ENCODE measurements at places on chromosomes 11 and 22.

- DNase-seq: no peak
Observed at GRCh38 chr11:32318071-32319055, 117.0 kb downstream of the WT1 start.

- no peak for DNase-seq
Observed at GRCh38 chr11:36247493-36247892, 41.7 kb downstream of the COMMD9 start.

DNA sequence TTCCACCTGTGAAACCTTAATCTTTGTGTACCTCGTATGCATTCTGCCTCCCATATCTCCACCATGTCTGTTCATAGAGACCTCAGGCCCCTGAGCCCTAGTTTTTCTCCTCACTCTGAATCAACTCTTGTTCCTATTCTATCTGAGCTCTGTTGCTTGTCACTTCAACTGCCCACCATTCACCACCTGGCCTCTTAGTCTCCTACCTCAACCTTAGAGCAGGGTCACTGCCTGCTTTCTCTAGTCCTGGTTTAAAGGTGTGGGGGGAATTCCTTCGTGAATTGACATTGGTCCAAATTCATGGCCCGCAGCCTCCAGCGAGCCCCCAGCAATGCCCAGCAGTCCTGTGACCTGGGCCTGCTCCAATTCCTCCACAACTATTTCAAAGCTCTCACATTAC, 39.4 kb upstream of the TUB start:
- DNase-seq: no peak

DNA sequence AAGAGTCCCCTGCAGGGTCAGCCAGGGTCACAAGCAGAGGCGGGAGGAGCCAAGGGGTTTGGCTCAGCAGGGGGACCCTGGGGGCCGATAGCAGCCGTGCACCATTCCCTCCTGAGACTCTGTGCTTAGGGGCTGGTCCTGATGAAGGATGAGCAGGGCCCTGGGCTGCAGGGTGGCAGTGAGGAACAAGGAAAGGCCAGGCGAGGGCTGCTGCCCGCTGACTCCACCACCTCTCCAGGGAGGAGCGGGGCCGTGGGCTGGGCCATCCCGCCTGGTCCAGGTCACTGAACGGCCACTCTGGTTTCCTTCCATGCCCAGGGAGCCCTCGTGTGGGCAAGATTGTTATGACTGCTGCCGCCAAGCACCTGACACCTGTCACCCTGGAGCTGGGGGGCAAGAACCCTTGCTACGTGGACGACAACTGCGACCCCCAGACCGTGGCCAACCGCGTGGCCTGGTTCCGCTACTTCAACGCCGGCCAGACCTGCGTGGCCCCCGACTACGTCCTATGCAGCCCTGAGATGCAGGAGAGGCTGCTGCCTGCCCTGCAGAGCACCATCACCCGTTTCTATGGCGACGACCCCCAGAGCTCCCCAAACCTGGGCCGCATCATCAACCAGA, 9.2 kb upstream of the NDUFS8 start:
- DNase-seq: no peak

DNA sequence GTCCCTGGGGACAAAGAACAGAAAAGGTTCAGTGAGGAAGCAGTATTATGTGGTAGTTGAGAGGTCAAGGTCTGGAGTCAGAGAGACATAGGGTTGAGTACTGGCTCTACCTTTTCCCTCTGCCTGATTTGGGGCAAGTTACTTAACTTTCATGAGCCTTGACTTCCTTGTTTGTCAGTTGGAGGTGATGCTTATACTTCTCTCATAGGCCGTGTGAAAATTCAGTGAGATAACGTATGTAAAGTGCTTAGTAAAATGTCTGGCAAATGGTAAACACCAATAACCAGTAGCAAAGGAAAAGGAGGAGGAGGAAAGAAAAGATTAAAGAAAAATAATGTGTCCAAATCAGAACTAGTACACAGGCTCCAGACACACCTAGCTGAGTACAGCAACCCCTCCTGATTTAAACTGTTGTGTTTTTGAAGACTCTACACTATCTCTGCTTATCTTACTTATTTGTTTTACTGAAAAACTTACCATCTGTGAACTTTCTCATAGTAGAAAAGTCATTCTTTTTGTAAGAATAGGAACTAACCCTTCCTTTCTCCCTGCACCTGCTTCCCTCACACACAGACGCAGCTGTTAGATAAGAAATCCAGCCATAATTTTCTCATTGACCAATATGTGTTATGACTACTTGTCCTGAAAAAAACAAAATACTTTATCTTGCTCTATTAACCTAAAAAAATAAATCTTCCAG, 126.9 kb downstream of the CD44 start:
- DNase-seq: no peak

- no peak for DNase-seq
Observed at GRCh38 chr11:69274531-69275016, 19.4 kb upstream of the MYEOV start.

- no peak for DNase-seq
Observed at GRCh38 chr22:38350444-38351359, 33.5 kb upstream of the CSNK1E start.

DNA sequence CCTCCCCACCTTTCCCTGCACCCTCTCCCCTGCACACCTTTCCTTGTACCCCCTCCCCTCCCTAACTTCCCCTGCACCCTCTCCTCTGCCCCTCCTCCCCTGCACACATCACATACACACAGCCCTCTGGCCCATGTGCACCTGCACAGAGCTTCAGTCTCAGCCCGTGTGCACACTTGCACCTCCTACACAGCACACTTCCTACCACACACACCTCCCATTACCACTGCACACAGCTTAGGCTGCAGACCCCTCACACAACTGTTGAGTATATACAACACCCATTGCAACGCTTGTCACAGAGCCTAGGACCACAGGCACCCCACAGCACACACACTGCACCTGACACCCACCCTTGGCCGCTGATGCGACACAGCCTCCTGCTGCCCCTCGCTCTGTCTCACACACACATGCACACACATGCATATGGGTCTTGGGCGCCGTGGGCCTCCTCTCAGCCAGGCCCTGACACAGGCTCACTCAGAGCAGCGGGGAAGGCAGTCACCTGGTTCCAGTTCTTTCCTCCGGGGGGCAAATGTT, 411 bp downstream of the SIGIRR start:
- DNase-seq: no peak

- no peak for DNase-seq
Observed at GRCh38 chr11:73538381-73538872, 59.5 kb downstream of the FAM168A start.

GRCh38 chr11:1138097-1138496, 19.7 kb upstream of the MUC5AC start:
- DNase-seq: no peak

GRCh38 chr22:36546092-36546804, 17.3 kb upstream of the EIF3D start:
- DNase-seq: peak; percentile 38

- DNase-seq: no peak
Observed at GRCh38 chr11:109745996-109746625, 324.1 kb downstream of the C11orf87 start.

- DNase-seq: peak; percentile 88
Observed at GRCh38 chr11:86244063-86244521, 461 bp upstream of the EED start.

- DNase-seq: peak; percentile 64
Observed at GRCh38 chr22:37428649-37429586, 1.6 kb upstream of the ELFN2 start.

- no peak for DNase-seq
Observed at GRCh38 chr11:48047616-48048015, 67.3 kb downstream of the PTPRJ start.

- no peak for DNase-seq
Observed at GRCh38 chr11:66717925-66718319, 11.1 kb downstream of the SPTBN2 start.

DNA sequence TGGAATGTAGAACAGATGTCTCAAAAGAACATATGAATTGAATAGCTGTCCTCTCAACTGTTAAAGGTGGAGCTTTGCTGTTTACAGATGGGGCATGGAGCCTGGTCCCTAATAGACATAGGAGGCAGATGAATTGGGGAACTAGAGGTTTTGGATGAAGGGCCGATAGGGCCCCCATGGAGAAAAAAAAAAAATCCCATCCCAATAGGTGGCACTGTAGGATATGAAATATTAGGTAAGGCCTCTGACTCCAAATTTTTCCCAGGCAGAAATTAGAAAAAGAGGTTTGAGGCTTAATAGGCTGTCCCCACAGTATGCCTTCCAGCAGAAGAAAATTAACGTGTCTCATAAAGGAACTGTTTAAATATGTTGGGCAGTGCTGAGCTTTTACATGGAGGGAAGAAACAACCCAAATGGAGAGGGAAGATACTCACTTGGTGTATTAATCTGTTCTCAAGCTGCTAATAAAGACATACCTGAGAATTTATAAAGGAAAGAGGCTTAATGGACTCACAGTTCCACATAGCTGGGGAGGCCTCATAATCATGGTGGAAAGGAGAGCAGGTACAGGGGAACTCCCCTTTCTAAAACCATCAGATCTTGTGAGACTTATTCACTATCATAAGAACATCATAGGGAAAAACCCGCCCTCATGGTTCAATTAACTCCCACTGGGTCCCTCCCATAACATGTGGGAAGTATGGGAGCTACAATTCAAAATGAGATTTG, 30.1 kb upstream of the TMEM45B start:
- DNase-seq: no peak

- DNase-seq: no peak
Observed at GRCh38 chr11:41431784-41432183, 27.7 kb downstream of the LRRC4C start.

DNA sequence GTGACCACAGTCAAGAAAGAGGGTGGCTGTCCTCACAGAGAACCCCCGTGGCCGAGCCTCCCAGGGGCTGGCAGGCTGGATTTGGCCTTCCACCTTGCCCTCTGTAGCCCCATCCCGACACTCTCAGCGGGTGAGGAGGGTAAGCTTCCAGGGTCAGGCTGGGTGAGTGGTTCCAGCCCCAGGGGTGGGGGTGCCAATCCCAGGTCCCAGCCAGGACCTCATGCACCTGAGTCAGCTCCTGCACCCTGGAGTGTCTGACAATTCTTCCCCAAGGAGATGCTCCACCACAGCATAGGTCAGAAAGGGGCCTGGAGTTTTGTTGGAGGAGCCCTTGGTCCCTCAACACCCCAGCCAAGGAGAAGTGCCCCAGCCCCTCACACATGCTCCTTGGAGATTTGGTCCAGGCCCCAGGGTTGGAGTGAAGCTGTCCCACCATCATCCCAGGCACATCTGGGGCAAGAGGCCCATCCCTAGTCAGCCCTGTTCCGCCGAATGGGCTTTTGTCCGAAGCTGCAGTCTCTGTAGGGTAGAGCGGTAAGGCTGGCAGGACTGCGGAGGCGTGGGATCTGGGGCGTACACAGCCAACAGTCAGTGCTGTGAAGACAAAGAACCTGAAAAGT, 8.4 kb downstream of the LINC01488 start:
- DNase-seq: no peak

DNA sequence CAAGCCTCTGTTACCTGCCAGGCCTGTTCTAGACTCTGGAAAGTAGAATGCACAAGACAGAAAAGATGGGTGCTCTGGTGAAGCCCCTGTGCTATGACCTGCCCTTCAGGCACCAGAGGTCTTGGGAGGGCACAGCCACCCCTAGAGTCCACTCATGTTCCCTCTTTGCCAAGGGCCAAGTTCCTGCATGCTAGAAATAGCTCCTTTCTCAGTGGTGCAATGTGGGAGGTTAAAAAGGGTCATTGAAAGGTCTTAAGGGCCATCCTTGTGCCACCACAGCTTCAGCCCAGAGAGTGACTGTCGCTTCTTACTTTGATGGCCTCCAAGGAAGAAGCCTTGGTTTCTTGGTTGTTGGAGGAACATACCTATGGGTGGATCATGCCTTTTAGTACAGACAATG, 84.6 kb upstream of the PARVA start:
- no peak for DNase-seq

GRCh38 chr22:19035474-19036228, 86.6 kb downstream of the DGCR2 start:
- no peak for DNase-seq

GRCh38 chr22:28593299-28593698, 86.3 kb downstream of the TTC28 start:
- no peak for DNase-seq

DNA sequence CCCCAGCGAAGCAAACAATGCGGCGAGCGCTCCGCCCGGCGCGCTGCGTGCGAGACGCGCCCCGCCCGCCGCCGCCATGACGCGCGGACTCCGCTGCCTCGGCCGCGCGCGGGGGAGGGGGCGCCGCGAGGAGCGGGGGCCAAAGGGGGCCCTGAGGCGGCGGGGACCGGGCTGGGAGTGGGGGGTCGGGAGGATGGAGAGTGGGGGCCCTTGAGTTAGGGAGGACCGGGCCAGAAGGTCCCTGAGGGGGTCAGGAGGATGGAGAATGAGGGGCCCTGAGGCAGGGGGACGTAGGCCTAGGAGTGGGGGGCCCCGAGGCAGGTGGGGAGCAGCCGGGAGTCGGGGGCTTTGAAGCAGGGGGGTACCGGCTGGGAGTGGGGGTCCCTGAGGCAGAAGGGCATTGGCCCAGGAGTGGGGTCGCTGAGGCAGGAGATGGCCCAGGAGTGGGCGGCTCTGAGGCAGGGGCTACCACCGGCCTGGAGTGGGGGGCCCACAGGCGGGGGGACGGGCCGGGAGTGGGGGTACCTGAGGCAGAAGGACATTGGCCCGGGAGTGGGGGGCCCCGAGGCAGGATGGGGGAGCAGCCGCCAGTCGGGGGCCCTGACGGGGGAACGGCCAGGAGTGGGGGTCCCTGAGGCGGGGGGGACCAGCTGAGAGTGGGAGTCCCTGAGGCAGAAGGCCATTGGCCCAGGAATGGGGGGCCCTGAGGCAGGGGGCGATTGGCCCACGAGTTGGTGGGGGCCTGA, at the start of gene BRD1:
TSS of gene BRD1 (minus strand) at position 21 of the 746 bp plus-strand sequence. CDS start 3,556 bp downstream, outside the sequence.
- DNase-seq: peak; percentile 68

- no peak for DNase-seq
Observed at GRCh38 chr11:64089915-64090805, 54.4 kb downstream of the FLRT1 start.

- no peak for DNase-seq
Observed at GRCh38 chr11:101003468-101003867, 126.1 kb downstream of the PGR start.

Measured in activated naive CD4-positive, alpha-beta T cell treated with anti-CD3 and anti-CD28 coated beads, Interleukin-2, amount 50 U/mL, for 16 hours (primary cell).